AG10803 (cell line): ENCODE measurements at places on chromosomes 1 and 21.

DNA sequence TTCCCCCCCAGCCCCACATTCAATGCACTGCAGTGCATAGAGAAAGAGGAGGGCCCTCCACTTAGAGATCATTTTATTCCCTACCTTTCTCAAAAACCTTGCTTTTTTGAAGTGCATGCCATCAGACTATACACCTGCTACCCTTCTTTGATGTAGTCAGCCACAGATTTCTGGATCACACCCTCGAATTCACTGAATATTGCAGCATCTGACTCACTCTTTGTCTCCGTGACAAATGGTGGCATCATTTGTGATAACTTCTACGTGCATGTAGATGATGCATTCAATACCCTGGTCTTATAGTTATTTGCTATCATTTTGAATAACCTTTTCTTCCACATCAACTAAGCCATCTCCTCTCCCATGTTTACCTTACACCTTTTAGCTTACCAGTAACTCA, 310.3 kb upstream of the SGIP1 start:
- DNase-seq = no peak

DNA sequence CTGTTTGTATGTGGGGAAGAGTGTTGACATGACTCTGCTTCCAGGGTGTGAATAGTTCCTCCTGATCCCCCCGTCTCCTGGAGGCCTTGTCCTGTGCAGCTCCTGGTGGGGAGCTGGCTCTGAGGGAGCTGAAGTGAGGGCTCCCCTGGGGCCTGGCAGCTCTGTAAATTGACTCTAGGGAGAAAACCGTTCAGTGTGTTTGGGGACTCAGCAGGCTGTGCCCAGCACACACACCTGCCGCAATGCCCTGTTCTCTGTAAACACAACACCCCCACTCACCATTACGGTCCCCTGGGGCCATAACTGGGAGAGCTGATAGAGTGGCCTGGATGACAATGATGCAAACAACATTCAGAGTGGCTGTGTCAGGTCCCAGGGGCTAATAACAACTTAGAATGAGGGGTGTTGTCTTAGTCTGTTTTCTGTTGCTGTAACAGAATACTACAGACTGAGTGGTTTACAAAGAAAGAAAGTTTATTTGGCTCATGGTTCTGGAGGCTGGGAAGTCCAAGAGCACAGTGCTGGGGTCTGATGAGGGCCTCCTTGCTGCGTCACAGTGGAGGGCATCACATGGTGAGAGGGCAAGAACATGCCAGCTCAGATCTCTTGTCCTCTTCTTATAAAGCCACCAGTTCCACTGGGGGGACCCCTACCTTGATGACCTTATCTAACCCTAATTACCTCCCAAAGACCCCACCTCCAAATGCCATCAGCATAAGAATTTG, 15.3 kb downstream of the ADORA1 start:
- DNase-seq = no peak

GRCh38 chr1:63325279-63325985, 3.1 kb downstream of the FOXD3 start:
- no peak for DNase-seq

GRCh38 chr1:12287869-12288268, 58.0 kb downstream of the VPS13D start:
- DNase-seq = no peak

- DNase-seq = no peak
Measured at GRCh38 chr1:219773775-219774174, 154.6 kb downstream of the SLC30A10 start.

GRCh38 chr21:16502273-16502672, 772.5 kb downstream of the USP25 start:
- no peak for DNase-seq

DNA sequence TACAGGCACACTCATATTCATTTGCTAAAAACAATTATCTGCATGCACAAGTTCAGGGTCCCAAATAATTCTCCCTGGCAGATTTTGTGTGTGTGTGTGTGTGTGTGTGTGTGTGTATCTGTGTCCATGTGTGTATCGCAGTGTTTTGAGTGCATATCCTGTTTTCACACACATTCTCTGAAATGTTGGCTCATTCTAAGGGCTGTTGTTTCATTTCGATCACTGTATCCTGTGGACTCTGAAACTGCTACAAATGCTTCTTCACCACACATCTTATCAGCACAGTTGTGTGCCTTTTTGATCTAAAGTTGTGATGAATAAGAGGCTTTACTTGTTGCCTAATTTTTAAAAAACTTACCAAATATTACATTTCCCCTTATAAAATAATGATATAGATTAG, 34.6 kb downstream of the NR5A2 start:
- DNase-seq = no peak

GRCh38 chr1:52628614-52629324, 4.2 kb upstream of the SHISAL2A start:
- DNase-seq = no peak

- no peak for DNase-seq
Measured at GRCh38 chr1:180175291-180175690, 20.6 kb downstream of the QSOX1 start.

GRCh38 chr1:168365719-168366479, 85.2 kb downstream of the TBX19 start:
- no peak for DNase-seq
